ENCODE measurements at places on chromosomes 1 and 21. TPM values are rescaled to one million over a fixed set of nuclear protein-coding genes. Genes with fewer than 3 reads are reported as not detected.

The GBP7 gene
- not detected for total RNA-seq

The SYT11 gene
- total RNA-seq: 5.6 TPM

The GSTM1 gene
- total RNA-seq: not detected

The CYP4A11 gene
- 4.7 TPM for total RNA-seq

The PGLYRP3 gene
- total RNA-seq: not detected

The HMCN1 gene
- 18.2 TPM for total RNA-seq

The UMODL1 gene
- 0.53 TPM for total RNA-seq

The PTGFR gene
- total RNA-seq: 1.1 TPM

The ST6GALNAC3 gene
- 3.3 TPM for total RNA-seq

The AQP10 gene
- total RNA-seq: not detected

The PDC gene
- total RNA-seq: not detected

The OLFM3 gene
- not detected for total RNA-seq

The GPR61 gene
- total RNA-seq: not detected

The CLDN17 gene
- not detected for total RNA-seq

The ANKRD35 gene
- total RNA-seq: not detected

The ESPN gene
- 312 TPM for total RNA-seq

The ATAD3C gene
- total RNA-seq: not detected

The IGFN1 gene
- not detected for total RNA-seq

The DVL1 gene
- 193 TPM for total RNA-seq

The SYF2 gene
- 24.8 TPM for total RNA-seq

The KLHL20 gene
- 37.5 TPM for total RNA-seq

The TSACC gene
- not detected for total RNA-seq

The LCE1F gene
- total RNA-seq: not detected

The TBX19 gene
- 2.5 TPM for total RNA-seq

The MPZ gene
- 3.3 TPM for total RNA-seq

The IL20 gene
- total RNA-seq: not detected

The CFHR5 gene
- not detected for total RNA-seq
